Type B pancreatic cell (in vitro differentiated cells): ENCODE measurements at places on chromosomes 6 and 20. TPM values are rescaled to one million over a fixed set of nuclear protein-coding genes. Genes with fewer than 3 reads are reported as not detected.
A peak's percentile ranks its signal among the peaks of the same experiment; 100 is the strongest.

DNA sequence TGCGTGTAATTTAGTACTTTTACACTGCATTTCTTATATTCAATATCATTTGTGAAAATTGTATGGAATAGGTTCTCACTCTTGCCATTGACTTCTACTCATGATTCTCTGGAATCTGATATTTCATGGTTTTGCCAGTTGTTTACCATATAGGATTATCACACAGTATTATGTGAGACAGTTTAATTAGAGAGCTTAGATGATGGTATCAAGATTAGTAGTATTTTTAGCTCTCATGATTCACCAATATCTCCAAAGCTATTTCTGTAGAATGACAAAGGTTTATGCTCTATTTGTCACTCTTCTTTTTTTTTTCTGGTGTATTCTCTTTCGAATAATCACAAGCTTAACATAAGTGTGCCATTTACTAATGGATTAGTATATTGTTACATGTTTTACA, 45.9 kb downstream of the EPHA7 start:
- peaks cover 20% of the 10 kb centered on the region for H3K36me3 ChIP-seq
- no peak overlapping the region for H3K27ac ChIP-seq
- peaks cover 9% of the 10 kb centered on the region for H3K4me1 ChIP-seq
- no peaks in the 10 kb centered on the region for H3K27me3 ChIP-seq
- no peak for DNase-seq

The OPRM1 gene
- total RNA-seq, result not detected in 2 replicates

DNA sequence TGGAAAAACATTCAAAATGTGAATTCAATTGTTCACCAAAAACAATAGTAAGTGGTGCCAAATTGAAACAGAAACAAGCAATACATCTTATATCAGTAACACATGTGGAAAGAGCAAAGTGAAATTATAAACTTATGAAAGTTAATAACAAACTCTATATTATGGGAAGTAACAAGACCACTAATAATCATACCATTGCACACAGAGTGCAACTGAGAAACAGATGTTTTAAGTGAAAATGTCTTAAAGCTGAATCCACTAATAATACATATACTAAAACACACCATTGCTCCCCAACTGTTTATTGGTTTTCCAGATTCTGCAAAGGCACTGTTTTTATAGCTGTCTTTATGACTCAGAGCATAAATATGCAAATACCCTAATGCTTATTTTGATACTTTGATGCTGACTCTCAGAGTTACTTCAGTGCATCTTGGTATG, 292.3 kb downstream of the RFPL4B start:
- no peaks in the 10 kb centered on the region for H3K27me3 ChIP-seq
- H3K4me1 ChIP-seq, result no peaks in the 10 kb centered on the region
- H3K27ac ChIP-seq, result no peak overlapping the region
- no peak for DNase-seq
- no peak overlapping the region for H3K4me3 ChIP-seq

- no peaks in the 10 kb centered on the region for H3K36me3 ChIP-seq
- no peak overlapping the region for H3K27ac ChIP-seq
- H3K27me3 ChIP-seq, result peaks cover 16% of the 10 kb centered on the region
- no peak for DNase-seq
Measured at GRCh38 chr20:43843096-43843964, 71.3 kb upstream of the TOX2 start.

The ECT2L gene
- total RNA-seq, result 0.07 and 0.26 TPM in 2 replicates

The WFDC12 gene
- not detected in 2 replicates for total RNA-seq

The RSPO3 gene
- total RNA-seq, result 5.4 and 32.3 TPM in 2 replicates

The LAMA2 gene
- 0.76 and 54.0 TPM in 2 replicates for total RNA-seq

GRCh38 chr6:92126088-92126487, 1293.3 kb downstream of the EPHA7 start:
- H3K27me3 ChIP-seq, result no peaks in the 10 kb centered on the region
- no peaks in the 10 kb centered on the region for H3K36me3 ChIP-seq
- DNase-seq, result no peak
- peaks cover 18% of the 10 kb centered on the region for H3K4me1 ChIP-seq
- no peak overlapping the region for H3K27ac ChIP-seq
- no peak overlapping the region for H3K4me3 ChIP-seq

The GMPR gene
- 1.8 and 3.8 TPM in 2 replicates for total RNA-seq

The FNDC1 gene
- total RNA-seq, result 0.14 and 1.7 TPM in 2 replicates

The C20orf144 gene
- 0.29 and 0.82 TPM in 2 replicates for total RNA-seq

DNA sequence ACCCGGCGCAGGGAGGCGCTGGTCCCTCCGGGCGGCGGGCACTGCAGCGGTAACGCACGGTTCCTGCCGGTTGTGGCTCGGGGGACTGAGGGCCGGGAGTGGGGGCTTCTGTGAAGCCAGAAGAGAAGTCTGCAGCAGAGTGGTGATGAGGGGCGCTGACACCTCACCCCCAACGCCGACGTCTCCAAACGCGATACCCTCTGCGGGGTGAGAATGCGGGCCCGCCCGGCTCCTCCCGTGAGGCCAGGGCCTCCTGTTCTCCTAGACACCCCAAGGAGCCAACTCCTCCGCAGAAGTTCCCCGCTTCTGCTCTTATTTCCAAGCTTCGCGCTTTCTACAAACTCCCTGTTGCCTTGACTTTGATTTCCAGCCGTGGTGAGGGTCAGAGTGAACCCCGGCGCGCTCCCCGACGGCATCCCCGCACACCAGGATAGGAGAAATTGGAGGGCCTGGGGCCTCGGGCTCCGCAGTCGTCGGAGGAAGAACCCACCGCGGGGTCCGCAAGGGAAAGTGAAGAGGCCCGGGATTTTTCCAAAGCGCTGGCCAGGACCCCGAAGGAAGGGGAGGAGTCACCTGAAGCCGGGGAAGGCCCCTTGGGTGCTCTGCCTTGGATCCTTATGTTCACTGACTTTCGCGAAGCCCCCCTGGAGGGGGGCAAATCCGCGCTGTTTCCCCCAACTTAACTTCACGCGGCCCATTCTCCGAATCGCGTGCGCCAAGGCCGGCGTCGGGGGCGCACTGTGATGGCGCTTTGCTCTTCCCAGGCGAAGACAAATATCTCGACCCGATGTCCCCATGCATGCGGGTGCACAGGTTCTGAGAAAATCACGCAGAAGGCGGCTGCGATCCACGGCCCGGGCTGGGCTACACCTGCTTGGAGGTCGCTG, 3.1 kb upstream of the INSM1 start:
- no peak overlapping the region for H3K27ac ChIP-seq
- H3K36me3 ChIP-seq, result no peaks in the 10 kb centered on the region
- peaks cover 80% of the 10 kb centered on the region for H3K27me3 ChIP-seq

The B3GAT2 gene
- 0.05 and 1.7 TPM in 2 replicates for total RNA-seq

GRCh38 chr20:20417876-20418676, 50.2 kb downstream of the INSM1 start:
- no peak for DNase-seq
- peaks cover 15% of the 10 kb centered on the region for H3K36me3 ChIP-seq
- no peak overlapping the region for H3K4me3 ChIP-seq
- no peak overlapping the region for H3K27ac ChIP-seq

The PSMB9 gene
- 5.7 and 16.9 TPM in 2 replicates for total RNA-seq

- no peak for DNase-seq
- H3K4me3 ChIP-seq, result no peak overlapping the region
- H3K27ac ChIP-seq, result no peak overlapping the region
- peaks cover 2% of the 10 kb centered on the region for H3K27me3 ChIP-seq
- H3K4me1 ChIP-seq, result no peaks in the 10 kb centered on the region
- no peaks in the 10 kb centered on the region for H3K36me3 ChIP-seq
Measured at GRCh38 chr6:70045413-70045812, 179.1 kb downstream of the COL19A1 start.

DNA sequence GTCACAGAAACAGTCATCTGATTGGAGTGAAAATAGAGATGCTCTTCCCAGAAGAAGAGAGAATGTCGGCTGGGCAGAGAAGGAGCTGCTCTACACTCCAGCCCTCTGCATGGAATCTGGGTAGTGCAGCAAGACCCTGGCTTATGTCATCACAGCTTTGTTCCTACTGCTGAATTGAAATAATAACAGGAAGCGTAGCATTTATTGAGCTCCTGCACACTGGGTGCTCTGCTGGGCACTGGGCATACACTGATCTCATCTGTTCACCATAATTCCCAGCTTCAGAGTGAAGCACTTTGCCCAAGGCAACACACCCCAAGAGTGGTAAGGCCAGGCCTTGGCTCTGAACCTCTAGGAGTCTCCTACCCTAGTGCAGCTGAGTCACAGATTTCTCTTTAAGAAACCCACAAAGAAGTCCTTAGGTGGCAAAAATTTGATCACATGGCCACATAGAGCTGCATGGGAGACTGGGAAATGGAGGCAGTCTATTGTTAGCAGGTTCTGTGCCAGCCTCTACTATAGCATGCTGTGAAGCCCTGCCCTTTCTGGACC, 3.9 kb upstream of the SDCBP2 start:
- H3K27ac ChIP-seq, result no peak overlapping the region
- H3K4me3 ChIP-seq, result no peak overlapping the region
- H3K36me3 ChIP-seq, result no peaks in the 10 kb centered on the region
- peaks cover 16% of the 10 kb centered on the region for H3K4me1 ChIP-seq

DNA sequence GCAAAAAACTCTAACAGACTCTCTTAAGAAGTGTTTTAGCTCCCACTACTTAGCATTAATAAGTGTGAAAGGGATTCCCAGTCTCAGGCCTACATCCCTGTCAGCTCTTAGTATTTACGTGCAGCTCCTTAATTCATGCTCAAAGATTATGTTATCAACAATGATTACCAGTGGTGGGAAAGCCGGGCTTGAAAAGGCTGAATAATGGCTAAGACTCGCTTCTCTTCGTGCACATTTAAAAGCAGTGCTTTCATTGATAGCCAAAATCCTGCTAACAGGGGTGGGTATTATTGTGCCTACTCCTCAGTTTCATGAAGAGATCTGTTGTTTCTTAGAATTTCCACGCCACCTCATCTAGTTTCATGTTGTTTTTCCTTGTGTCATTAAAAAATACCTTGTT, 518.8 kb downstream of the GRIK2 start:
- H3K36me3 ChIP-seq, result no peaks in the 10 kb centered on the region
- no peak for DNase-seq
- no peak overlapping the region for H3K27ac ChIP-seq

DNA sequence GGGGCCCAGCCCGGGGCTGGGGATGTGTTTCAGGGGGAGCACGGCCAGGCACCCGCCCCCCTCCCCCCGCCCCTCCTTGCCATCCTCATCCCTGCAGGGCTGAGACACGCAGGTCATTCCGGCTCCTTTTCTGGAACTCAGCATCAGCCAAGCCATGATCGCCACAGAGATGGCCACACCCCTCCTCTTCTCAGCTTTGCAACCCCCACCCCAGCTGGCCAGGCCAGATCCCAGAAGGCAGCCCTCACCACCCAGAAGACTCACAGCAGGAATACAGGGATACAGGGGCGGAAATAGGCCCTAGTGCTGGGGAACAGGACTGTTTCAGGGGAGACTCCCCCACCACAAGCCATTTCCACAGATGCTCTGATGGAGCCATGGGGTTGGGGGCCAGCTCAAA, 33.5 kb downstream of the YTHDF1 start:
- no peak for DNase-seq
- H3K4me1 ChIP-seq, result peaks cover 4% of the 10 kb centered on the region
- H3K4me3 ChIP-seq, result no peak overlapping the region
- H3K36me3 ChIP-seq, result no peaks in the 10 kb centered on the region

GRCh38 chr6:72626126-72626525, 4.3 kb downstream of the KCNQ5 start:
- DNase-seq, result no peak
- peaks cover under 1% of the 10 kb centered on the region for H3K4me1 ChIP-seq
- no peaks in the 10 kb centered on the region for H3K36me3 ChIP-seq
- no peak overlapping the region for H3K4me3 ChIP-seq

The CCN6 gene
- total RNA-seq, result not detected in 2 replicates

DNA sequence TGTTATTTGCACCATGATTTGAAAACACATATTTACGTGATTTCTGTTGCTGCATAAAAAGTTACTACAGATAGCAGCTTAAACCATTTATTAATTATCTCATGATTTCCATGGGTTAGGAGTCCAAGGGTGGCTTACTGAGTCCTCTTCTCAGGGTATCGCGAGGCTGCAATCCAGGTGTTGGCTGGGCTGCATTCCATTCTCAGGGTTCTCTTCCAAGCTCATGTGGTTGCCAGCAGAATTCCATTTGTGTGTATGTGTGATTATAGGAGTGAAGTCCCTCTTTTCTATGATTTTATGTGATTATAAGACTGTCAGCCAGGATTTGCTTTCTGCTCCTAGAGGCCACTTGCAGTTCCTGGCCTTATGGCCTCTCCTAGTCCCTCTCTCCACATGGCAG, 135.1 kb downstream of the FAM83B start:
- H3K36me3 ChIP-seq, result no peaks in the 10 kb centered on the region
- H3K4me1 ChIP-seq, result no peaks in the 10 kb centered on the region
- H3K27ac ChIP-seq, result no peak overlapping the region

DNA sequence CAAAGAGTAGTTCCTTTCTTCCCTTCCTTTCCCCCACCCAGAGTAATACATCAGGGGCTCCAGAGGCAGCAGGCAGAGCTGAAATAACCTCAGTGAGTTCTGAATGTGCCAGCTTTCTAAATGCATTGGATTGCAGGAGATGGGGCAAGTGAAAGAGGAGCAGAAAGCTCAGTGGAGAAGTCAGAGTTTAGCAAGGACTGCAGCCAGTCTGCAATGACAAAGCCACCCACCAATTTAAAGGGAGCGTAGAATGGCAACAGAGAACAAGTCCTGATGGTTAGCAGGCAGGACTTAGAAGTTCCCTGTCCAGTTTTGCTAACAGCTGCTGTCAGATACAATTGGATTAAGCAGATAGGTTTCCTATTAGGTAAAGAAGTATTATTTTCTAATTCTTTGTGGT, 203.4 kb upstream of the RIN2 start:
- H3K4me3 ChIP-seq, result no peak overlapping the region
- DNase-seq, result no peak
- H3K36me3 ChIP-seq, result peaks cover 4% of the 10 kb centered on the region
- peaks cover 12% of the 10 kb centered on the region for H3K4me1 ChIP-seq
- H3K27ac ChIP-seq, result no peak overlapping the region
- H3K27me3 ChIP-seq, result no peaks in the 10 kb centered on the region

DNA sequence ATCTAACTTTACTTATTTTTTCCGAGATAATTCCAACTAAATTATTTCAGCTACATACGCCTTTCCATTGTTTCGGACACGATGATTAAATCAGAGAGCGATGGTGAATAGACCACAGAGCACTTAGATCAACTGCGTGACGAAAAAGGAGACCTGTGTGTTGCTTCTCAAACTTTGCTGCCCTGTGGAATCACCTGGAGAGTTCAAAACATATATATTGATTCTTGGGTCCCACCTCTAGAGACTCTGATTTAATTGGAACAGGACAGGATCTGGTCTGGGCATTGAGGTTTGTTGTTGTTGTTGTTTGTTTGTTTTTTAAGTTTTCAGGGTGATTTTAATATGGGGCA, 401 bp upstream of the TNFRSF21 start:
- H3K27me3 ChIP-seq, result no peaks in the 10 kb centered on the region
- peak overlapping the region; percentile 94 for H3K4me3 ChIP-seq
- peaks cover 17% of the 10 kb centered on the region for H3K4me1 ChIP-seq
- H3K27ac ChIP-seq, result peak overlapping the region; percentile 51
- peaks cover 4% of the 10 kb centered on the region for H3K36me3 ChIP-seq
- DNase-seq, result no peak
